ENCODE measurements at places on chromosomes 12 and 14.

- DNase-seq, result no peak
Measured at GRCh38 chr12:131091976-131092691, 138.4 kb downstream of the ADGRD1 start.

DNA sequence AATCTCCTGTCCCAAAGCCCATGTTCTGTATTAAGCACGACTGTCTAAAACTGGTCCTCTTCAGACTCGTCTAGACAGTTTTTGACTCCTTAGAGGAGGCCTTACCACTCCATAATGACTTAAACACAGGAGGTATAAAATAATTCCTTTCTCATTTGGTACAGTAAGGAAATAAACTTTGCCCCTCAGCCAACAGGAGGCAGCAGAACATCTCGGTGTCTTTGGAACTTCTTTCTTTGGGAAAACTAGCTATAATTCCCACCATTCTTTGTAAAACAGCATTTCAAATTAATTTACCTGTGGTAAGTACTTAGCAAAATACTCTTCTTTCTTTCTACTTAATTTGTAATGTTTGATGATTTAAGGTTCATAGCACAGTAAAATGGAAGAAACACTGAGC, 292.7 kb upstream of the G2E3 start:
- no peak for DNase-seq

GRCh38 chr12:4311776-4312175, 9.2 kb upstream of the TIGAR start:
- DNase-seq, result no peak

- DNase-seq, result no peak
Measured at GRCh38 chr12:58529897-58530741, 390.2 kb downstream of the LRIG3 start.

GRCh38 chr14:76088771-76089571, 62.8 kb upstream of the GPATCH2L start:
- no peak for DNase-seq

GRCh38 chr12:30978639-30979038, 52.1 kb downstream of the TSPAN11 start:
- DNase-seq, result no peak

- DNase-seq, result no peak
Measured at GRCh38 chr14:24389226-24389848, 9.5 kb upstream of the NYNRIN start.

GRCh38 chr12:120642826-120643225, 2.4 kb downstream of the CABP1 start:
- no peak for DNase-seq

GRCh38 chr12:109517619-109518018, 40.2 kb downstream of the UBE3B start:
- no peak for DNase-seq

GRCh38 chr12:131755305-131756113, 44.6 kb downstream of the SFSWAP start:
- DNase-seq, result peak; percentile 53

DNA sequence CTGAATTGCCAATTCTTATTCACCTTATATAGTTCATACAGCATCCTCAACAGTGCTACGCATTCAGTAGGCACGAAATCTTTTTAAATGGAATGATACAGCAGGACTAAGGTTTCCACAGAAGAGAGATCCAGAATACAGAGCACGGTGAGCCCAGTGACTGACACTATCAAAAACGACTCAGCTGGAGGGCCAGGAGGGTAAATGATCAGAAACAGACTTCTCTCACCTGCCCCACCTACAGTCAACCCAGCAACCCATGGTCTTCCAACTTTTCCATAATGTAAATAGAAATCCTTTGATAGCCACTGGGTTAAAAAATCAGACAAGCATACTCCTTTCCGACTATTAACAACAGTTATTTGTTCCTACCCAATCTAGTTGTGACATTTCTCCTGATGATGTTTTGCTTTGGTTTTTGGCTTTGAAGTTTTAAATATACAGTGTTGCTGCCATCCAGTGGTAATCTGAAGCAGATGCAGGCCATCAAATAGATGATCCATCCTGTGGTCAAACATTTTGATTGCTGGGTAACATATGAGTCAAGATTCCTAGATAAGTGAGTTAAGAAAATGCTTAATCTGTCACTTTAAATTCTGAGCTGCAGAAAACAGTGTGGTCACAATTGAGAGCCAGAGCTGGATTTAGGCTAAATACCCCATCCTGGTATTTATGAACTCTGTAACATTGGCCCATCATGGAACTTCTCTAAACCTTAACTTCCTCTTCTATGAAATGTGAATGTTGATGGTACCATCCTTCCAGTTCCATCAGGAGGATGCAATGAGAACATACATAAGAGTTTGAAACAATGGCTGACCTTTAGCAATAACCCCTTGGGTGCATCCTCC, 42.0 kb downstream of the GPHB5 start:
- peak; percentile 19 for DNase-seq

- DNase-seq, result no peak
Measured at GRCh38 chr12:52316701-52317100, 4.5 kb downstream of the KRT83 start.

DNA sequence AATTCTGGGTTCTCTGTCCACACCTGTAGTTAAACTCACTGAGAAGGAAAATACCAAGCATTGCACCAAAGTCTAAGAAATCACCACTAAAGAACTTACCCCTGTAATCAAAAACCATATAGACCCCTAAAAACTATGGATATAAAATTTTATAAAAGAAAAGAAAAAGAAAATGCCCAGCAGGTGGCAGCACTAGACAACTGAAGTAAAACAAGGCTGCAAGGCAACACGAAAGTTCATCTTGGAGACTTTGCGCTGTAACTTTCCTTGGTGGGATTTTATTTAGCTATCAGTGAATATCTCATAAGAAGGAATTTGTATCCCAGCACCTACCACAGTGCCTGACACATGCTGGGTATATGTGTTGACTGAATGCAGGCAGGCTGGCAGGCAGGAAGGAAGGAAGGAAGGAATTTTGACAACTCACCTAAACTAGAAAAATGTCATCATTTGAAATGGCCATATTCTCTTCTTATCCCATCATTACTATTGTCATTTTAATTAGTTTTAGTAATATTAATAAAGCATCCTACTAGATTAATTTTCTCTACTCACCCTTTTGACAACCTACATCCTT, 68.2 kb upstream of the ETV6 start:
- peak; percentile 76 for DNase-seq

GRCh38 chr14:66634876-66635275, 126.9 kb downstream of the GPHN start:
- no peak for DNase-seq

- DNase-seq, result no peak
Measured at GRCh38 chr14:63012171-63012570, 33.1 kb downstream of the KCNH5 start.

- DNase-seq, result no peak
Measured at GRCh38 chr12:130793554-130793849, 45.5 kb downstream of the STX2 start.

Measured in CD4-positive, alpha-beta T cell treated with Interleukin-4 for 1 hour (primary cell).